ENCODE measurements at places on chromosomes 2 and 18.

DNA sequence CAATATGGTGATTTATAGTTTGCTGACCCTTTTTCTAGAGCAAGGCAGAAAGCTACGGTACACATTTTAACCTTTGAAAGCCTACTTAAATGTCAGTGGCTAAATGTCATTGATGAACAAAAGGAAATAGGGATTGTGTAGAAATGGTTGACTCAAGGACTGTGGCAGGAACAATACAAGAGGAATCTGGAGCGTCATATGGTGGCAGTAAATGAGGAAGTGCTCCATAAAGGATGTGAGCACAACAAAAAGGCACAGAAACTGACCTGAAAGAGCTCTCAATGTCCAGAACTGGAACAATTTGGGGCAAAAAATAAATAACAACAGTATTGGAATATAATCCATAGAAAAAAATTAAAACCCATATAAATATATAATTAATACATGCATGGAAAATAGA lies 443.9 kb upstream of the VRK2 start:
- no peak for DNase-seq

DNA sequence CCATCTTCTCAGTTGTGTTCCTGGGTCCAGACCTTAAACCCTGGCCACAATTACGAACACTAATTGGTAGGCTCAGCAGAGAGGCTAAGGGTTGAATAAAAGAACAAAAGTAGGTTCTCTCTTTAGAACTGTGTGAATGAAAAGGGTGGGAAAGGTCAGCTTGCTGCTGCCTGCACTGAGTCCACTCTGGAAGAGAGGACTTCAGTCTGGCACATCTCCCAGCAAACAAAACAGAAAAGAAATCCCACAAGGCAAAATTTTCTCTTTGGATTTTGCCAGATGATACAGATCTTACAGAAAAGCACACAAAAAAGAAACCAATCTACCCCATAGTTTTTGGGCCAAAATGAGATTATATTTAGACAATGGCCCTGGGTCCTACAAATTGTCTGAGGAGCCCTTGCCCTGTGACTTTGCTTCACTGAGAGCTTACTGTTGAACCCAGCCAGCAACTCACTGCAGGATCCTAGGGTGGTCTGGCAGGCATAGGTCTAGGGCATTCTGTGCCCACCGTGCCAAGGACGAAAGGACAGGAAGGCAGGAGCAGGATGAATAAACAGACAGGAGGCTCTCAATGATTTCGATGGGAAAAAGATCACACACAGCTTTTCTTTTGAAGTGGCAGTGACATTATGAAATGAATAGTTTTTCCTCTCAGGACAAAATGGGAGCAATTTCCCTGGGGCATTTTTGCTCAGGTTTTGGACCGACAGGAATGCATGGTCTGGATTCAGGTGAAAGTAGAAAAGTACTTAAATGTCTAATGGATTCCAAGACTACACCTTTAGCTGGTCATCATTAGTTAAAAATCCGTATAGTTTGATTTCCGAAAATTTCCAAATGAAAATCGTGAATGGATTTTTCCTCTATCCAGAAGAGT lies 68.4 kb upstream of the STAM2 start:
- DNase-seq: no peak

DNA sequence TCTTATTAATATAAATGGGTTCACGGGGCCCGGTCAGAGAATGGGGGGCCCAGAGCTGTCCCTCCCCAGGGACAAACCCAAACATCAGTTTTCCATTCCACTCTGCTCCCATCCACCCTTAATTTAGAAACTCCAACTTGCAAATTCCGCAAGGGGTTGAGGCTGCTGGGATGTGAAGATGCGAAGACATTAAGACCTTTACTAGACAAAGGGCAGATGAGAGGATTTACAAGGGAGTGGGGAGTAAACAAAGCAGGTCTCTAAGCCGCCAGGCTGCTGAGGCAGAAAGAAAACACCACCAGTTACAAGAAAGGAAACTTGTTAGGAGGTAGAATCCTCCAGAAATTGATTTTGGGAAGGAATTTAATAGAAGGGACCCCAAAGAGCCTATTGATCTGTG lies 33.1 kb downstream of the MARCO start:
- no peak for DNase-seq

- no peak for DNase-seq
Observed at GRCh38 chr2:72989770-72990556, 72.6 kb downstream of the EMX1 start.

DNA sequence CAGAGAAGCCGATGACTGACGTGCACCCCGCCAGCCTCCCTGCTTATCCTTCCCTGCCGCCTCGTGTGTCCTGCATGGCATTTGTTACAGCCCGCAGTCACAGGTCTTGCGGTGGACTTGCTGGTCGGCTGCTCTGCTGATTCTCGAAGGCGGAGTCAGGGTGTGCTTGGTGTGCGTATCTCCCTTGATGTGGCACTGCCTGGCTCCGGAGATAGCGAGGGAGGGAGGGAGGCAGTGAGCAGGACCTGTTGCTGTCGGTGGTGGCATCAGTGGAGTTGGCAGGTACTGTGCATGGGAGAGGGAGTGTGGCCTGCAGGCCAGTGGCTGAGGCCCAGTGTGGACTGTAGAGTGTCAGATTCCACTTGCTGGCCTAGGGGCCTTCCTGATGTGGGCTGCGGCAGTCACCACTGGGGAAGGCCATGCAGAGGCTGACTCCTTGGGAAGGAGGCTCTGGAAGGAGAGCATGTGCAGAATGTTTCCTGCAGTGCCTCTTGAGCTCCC lies 198.9 kb downstream of the AGAP1 start:
- no peak for DNase-seq

- DNase-seq: no peak
Observed at GRCh38 chr18:23260926-23261590, 125.8 kb downstream of the CABLES1 start.

- DNase-seq: no peak
Observed at GRCh38 chr2:64336171-64336570, 117.8 kb upstream of the LGALSL start.

DNA sequence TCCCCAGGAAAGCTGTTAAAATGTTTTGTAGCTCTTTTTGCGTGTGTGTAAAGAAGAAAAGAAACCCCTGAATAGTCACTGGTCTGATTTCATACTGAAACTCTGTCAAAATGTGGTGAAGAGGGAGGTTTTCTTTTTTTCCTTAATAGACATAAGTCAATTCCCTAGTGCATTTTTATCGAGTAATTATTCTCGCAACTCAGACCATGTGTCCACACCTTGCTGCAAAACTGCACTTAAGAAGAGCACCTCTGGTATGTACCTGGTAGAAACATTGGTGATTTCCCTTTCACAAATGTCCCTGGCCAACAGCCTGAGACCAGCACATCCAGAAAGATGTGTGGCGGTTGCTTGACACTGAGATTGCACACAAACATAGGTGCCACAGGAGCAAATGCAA lies 159.9 kb downstream of the ZNF521 start:
- DNase-seq: no peak

DNA sequence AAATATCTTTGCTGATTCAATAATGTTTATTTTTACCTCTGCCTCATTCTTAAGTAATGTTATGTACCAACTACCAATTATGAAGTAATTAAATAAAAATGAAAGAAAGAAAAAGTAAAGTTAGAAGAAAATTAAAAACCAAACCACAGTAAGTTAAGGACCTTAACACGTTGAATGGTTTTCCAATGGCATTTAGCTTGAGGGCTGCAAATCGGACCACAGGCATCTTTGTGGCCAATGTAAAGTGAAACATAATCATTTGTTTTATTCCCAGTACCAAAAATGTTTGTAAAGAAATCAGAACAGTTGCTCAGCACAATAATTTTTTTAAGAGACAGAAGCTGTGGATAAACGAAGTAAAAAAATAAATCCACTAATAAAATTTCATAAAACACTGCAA lies 1455.5 kb upstream of the ZEB2 start:
- DNase-seq: no peak

DNA sequence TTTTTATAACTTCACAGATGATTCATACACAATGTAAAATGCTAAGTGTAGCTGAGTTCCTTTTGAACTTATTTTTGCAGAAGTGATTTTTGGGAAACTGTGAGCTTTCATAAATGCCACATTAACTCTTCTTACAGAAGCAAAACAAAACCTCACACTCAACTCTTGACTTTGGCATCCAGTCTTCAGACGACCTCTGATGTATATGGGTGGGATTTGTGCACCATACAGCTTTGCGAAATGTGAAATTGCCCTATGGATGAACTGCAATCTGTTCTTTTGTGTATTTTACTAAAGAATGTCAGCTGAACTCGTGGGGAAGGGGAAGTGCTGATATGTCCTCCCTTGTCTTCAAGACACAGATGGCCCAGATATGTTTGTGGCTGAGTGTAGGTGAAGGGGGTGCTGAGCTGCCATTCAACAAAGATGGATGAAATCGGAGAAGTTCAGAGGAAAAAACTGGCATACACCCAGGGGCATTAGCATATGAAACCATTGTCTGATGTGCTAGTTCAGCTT lies 218.3 kb downstream of the PTGR3 start:
- DNase-seq: no peak

GRCh38 chr2:238722883-238723282 lies 125.0 kb upstream of the TWIST2 start:
- DNase-seq: no peak

DNA sequence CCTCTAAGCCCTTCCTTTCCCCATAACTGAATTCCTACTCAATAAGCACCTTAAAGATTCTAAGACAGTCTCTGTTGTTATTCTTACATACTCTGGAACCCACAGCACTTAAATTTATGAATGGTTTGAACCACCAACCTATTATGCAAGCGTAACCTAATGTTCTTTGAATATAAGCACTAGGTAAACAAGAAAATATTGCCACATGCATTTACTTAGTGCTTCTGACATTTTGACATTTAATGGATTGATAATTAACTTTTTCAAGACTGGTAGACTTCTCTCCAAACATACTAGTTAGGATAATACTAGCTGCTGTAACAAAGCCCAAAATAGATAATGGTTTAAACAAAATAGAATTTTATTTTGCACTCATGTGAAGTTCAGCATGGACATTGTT lies 164.8 kb downstream of the ARHGAP15 start:
- no peak for DNase-seq

- DNase-seq: no peak
Observed at GRCh38 chr2:193539188-193539587, 1344.5 kb upstream of the TMEFF2 start.

GRCh38 chr2:200705305-200706041 lies 106.2 kb upstream of the BZW1 start:
- DNase-seq: no peak

GRCh38 chr2:47906157-47907038 lies at the start of gene FBXO11:
Gene FBXO11 (minus strand): TSS chr2:47906498. CDS start chr2:47905720, 778 bp downstream.
- DNase-seq: peak; percentile 95

- DNase-seq: no peak
Observed at GRCh38 chr2:227767830-227768229, 22.1 kb downstream of the SCYGR8 start.

- DNase-seq: no peak
Observed at GRCh38 chr18:13319629-13320028, 101.1 kb downstream of the LDLRAD4 start.

- DNase-seq: no peak
Observed at GRCh38 chr2:109527846-109528705, 85.7 kb downstream of the SEPTIN10 start.

DNA sequence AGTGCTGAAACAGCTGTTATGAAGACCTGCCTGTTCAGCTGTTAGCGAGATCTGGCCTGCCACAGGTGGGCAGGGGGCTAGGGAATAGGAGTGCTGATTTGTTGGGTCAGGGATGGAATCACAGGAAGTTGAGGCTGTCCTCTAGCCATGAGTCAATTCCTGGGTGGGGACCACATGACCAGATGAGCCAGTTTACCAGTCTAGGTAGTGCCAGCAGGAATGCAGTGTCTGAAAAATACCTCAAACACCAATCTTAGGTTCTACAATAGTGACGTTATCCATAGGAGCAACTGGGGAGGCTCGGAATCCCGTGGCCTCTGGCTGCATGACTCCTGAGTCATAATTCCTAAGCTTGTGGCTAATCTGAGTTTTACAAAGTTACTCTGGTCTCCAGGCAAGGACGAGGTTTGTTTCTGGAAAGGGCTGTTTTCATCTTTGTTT lies 44.9 kb downstream of the DYSF start:
- peak; percentile 76 for DNase-seq

- no peak for DNase-seq
Observed at GRCh38 chr2:19676770-19677169, 225.0 kb downstream of the TTC32 start.

DNA sequence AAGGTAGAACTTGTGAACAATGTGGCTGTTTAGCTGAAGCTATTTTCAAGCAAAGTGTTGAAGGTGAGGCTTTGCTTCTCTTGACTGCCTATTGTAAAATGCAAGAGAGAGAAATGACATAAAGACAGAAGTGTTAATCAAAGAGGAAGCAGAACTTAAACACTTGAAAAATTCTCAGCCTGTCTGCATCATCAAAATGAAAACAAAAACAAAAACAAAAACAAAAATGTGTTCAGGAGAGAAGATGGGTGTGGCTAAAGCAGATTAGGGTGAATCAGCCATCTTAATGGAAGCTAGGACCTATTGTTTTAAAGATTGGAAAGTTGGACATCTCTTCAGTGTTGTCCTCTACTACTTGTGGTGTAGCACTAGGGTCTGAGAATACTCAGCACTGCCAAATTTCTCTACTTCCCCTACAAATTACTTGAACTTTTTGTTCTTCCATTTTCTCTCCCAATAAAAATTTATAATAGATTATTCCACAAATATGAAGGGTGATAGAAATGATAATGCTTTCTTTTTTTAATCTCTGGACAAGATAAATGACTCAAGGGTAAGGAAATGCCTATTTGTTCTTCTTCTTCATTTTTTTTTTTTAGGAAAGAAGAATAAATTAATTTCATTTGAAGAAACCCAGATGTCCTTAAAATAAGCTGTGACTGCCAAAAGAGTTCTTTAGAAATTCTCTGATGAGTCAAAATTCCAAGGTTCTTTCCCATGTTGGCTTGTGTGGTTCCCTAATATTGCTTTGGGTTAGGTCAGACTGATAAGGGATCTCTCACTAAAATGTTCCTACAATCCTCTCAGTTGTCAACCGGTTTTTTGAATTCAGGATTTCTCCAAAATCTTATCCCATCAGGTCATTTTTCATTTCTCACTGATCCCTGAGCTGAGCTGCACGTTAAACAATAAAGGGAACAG lies 571.2 kb upstream of the ZEB2 start:
- no peak for DNase-seq

DNA sequence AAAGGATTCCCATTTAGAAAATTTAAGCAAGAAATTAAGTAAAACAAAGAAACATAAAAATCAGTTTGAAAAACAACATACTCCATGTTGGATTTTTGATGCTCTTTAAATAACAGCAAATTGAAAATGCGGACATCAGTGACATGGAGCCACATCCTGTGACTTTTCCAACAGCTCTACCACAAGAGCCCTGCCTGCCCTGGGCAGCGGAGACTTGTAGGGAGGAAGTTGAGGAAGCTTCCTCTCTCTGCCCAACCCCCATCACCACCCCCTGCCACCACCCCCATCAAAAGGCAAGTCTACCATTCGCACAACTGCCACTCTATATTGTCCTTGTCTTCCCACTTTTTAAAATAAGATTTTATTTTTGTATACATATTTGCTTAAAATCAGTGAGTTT lies 32.8 kb upstream of the DAPL1 start:
- no peak for DNase-seq

All from amniotic stem cell (primary cell).